AML-193 (cell line): ENCODE measurements at places on chromosomes 6 and 20.

GRCh38 chr20:50415516-50416268 is 94.5 kb upstream of the PTPN1 start:
- no peak for DNase-seq

DNA sequence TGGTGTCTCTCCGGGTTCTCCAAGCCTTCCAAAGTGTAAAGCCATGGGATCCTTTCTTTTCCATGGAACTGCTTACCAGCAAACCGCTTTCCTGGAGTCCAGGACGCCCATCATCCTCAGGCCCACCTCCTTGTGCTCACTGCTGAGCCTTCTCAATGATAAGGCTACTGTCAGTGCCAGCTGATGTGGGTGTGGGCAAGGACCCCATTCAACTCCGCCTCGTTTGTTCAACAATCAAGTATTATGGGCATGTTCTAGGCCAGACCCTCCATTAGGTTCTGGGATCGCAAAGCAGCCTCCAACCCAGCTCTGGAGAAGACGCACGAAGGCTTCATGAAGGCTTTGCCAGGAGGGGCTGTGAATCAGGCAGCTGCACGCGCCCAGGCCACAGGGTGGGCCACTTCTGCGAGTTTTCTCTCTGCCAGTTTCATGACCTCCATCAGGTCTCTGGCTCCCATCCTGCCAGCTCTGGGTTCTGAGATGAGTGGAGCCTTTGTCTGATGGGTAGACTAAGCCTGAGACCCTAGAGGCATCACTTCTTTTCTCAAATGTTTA is 177.1 kb downstream of the MRPL14 start:
- DNase-seq = no peak

GRCh38 chr6:79391480-79391879 is 145.8 kb downstream of the LCA5 start:
- DNase-seq = no peak

DNA sequence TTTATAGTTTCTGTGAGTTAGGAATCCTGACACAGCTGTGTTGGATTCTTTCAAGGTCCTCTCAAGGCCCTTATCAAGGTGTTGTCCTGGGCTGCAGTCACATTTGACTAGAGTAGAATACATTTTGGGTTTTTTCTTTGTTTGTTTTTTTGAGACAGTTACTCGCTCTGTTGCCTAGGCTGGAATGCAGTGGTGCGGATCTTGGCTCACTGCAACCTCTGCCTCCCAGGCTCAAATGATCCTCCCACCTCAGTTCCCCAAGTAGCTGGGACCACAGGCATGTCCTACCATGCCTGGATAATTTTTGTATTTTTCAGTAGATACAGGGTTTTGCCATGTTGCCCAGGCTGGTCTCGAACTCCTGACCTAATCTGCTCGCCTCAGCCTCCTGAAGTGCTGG is 15.7 kb downstream of the NFYA start:
- DNase-seq = no peak

- no peak for DNase-seq
These were observed 9.1 kb upstream of the ANKRD60 start for GRCh38 chr20:58237318-58238132.
